ENCODE measurements at places on chromosomes 6 and 20. TPM values are rescaled to one million over a fixed set of nuclear protein-coding genes. Genes with fewer than 3 reads are reported as not detected.

Gene SLC26A8
- total RNA-seq = 0.10 TPM

Gene MEP1A
- not detected for total RNA-seq

Gene BEND6
- 1.0 TPM for total RNA-seq

Gene VWA7
- total RNA-seq = 0.31 TPM

Gene NOX3
- not detected for total RNA-seq

Gene TNFRSF6B
- total RNA-seq = not detected

Gene SLCO4A1
- 0.73 TPM for total RNA-seq

Gene SIRPB2
- total RNA-seq = 8.8 TPM

Gene DOK5
- not detected for total RNA-seq
